PC-3 (cell line): ENCODE measurements at places on chromosomes 2 and 18. TPM values are rescaled to one million over a fixed set of nuclear protein-coding genes. Genes with fewer than 3 reads are reported as not detected.

Gene MAB21L4
- 0.12 and 1.0 TPM in 2 replicates for total RNA-seq

Gene RFTN2
- total RNA-seq, result 0.07 TPM in 1 of 2 replicates, not detected in the other

DNA sequence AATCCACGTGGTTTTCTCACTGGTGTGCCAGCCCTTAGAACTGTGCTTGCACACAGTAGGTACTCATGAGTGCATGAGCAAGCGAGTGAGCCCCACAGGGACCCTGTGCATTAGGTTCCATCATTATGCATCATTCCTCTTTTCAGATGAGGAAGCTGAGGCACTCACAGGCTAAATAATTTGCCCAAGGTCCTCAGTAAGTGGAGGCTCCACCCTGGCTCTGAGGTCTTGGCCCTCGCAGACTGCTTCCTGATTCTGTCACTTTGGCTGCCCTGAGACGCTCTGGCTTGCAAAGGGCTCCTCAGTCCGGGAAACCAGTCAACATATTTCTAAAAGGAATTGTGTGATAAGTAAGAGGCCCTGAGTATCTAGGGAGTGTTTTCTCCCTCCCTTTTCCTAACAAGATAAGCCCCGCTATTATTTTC is 71.7 kb downstream of the IL1R2 start:
- no peak for DNase-seq

DNA sequence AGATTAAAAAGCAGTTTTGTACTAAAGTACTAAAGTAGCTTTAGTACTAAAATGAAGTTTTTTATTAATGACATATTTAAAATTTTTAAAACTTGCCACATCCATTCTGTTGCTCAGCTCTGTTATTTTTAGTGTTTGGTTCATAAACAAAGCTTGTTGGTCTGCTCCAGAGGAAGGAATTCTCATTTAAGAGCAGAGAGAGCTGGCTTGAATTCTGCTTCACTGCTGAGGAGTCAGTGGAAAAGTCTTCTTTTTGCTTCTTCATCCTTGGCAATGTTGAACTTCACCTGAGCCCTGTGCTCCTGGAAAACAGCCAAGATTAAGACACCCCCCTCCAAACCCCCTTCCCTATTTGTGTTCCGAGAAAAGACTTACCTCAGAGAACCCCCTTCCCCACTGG is 40.6 kb downstream of the TMEM87B start:
- DNase-seq, result no peak
